Bronchial epithelial cell (primary cell): ENCODE measurements at places on chromosomes 6 and 20. TPM values are rescaled to one million over a fixed set of nuclear protein-coding genes. Genes with fewer than 3 reads are reported as not detected.

The FAM83B gene
- 39.9 and 40.3 TPM in 2 replicates for total RNA-seq

The STX11 gene
- total RNA-seq = 0.26 and 0.51 TPM in 2 replicates

- DNase-seq = no peak
Measured at GRCh38 chr6:34596798-34597197, 40.7 kb upstream of the SPDEF start.

DNA sequence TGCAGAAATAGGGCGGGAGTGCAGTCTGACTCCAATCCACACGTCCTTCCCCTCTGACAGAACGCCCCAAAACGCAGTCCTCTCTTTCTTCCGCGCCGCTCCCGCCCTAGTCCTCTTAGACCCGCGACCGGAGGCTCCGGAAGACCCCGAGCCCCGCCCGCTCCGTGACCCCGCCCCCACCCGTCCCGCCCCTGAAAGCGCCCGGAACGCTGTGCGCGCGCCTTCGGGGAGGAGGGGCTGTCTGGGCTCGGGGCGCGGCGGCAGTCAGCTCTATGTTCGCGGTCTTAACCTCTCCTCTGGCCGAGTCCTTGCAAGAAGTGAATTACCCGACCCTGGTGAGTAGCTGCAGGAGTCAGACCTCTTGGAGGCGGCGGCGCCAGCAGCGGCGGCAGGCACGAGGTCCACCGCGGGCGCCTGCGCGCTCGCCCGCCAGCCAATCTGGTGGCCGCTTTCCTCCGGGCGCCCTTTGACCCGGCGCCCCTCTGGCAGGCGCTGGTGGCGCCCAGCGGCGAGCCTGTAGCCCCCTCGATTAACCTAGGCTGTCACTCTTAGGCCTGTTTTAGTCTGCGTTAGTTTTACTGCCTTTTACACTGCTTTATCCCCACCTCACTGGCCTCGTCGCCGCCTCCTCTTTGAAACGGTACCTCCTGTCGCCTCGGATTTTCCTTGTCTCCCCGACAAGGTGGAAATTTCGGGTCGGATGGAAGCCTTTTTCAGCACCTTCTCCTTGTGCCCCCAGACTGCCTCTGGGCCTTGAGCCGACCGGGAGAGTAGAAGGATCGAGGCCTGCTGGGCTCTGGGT lies at the start of gene MANEA:
Gene MANEA (plus strand): TSS at position 232 of the 802 bp plus-strand sequence. CDS start 8,905 bp downstream, outside the sequence.
- DNase-seq = peak; percentile 59

The MOG gene
- not detected in 2 replicates for total RNA-seq

The CASS4 gene
- 0.13 TPM in 1 of 2 replicates, not detected in the other for total RNA-seq

DNA sequence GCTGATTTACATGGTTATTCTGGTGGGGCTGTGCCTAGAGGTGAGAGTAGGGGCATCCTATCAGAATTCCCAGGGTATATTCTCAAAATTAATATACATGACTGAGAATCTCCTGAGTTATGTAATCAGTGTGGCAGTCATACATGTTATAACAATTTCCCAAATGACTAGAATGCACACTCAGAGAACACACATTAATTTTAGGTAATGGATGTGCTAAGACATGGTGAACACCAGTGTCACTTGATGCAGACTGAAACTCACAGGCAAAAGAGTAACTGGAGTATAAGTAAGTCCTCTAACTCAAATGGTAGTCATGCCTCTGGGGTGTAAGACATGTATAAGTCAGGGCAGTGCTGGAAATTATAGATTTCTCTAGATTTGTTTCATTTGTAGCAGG lies 1198.4 kb upstream of the CITED2 start:
- DNase-seq = peak; percentile 54

The SCRT2 gene
- total RNA-seq = not detected in 2 replicates

DNA sequence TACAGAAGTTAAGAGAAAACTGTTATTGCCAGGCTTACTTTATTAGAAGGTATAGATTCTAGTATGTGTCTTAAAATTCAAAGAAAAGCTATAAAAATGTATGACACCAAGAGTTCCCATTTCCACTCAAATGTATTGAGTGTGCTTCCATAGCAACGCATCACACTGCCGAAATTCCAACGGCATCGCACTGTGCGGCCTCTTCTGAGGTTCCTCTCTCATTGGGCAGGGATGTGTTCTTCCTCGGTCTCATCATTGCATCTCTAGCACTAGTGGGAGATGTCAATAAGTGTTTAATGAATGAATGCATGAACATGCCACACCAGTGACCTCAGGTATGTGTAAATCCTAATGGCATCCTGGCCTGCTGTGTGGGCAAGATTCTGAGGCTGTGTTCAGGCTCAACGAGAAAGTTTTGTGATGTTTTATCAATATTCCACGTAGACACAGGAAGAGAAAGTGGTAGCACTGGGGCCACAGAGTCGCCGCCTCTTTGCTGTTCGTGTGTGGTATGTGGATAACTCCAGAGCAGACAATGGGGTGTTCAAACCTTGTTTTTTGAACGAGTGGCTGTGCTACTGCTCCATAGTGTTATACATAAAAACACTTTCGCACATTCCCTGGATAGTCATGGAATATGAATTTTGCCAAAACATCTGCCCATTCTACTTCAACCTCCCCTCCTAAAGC lies 171.6 kb downstream of the ADGB start:
- DNase-seq = no peak

DNA sequence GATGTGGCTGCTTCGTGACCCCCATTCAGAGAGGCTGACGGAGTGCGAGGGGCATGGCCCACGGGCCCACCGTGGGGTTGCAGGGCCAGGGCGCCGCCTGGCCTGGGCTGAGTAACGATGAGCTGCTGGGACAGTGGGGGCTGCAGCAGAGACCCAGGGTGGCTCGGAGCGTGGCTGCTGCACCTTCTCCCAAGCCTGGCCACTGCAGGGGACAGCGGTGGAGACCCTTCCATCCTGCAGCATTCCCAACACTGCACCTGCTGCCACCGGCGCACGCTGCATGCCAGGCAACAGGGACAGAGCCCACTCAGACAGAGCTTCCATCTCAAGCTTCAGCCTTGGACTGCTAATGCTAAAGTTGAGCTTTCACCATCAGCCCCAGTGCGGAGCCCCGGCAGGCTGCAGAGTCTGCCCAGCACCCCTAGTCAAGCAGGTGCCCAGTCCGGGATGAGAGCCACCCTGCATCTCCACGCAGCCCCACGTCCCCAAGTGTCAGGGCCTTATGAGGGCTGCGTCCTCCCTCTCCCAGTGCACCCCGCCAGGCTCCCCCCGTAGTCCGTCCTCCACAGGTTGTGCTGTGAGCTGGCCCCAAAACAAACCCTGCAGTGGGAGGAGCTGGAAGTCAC lies 89.4 kb upstream of the AFDN start:
- DNase-seq = no peak

DNA sequence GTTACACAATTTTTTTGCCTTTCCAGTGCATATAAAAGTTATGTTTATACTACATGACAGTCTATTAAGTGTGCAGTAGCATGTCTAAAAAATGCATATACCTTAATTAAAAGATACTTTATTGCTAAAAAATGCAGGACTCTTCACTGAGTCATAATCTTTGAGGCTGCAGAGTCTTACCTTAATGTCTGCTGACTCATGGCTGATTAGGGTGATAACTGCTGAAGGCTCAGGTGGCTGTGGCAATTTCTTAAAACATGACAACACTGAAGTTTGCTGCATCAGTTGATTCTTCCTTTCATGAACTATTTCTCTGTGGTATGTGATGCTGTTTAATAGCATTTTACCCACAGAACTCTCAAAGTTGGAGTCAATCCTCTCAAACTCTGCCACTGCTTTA lies 19.1 kb downstream of the ZSCAN23 start:
- DNase-seq = peak; percentile 51

DNA sequence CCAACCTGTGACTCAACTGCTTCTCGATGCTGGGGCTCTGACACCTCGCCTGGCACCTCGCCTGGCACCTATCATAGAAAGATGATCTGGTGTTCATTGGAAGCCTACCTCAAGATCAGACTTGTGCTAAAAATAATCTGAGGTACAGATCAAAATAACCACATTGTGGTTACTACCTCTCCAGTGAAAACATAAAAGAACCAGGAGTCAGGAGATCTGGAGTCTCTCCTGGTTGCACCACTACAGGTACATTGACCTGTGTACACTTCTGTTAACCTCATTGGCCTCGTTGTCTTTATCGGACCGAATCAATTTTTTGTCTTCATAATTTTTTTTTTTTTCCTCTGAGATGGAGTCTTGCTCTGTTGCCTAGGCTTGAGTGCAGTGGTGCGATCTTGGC lies 695.9 kb downstream of the HDGFL1 start:
- no peak for DNase-seq

DNA sequence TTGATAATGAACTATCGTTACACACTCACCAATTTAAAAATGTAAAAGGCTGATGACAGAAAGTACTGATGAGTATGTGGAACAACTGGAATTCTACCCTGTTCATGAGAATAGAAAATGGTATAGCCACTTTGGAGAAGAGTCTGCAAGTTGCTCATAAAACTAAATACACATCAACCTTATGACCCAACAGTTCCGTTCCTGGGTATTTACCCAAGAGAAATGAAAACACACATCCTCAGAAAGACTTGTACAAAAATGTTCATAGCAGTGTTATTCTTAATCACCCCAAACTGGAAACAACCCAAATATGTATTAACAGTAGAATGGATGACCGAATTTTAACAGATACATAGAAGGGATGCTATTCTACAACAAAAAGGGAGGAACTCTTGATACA lies 145.7 kb upstream of the LRFN2 start:
- DNase-seq = no peak
